ENCODE measurements at places on chromosomes 7 and 10.

DNA sequence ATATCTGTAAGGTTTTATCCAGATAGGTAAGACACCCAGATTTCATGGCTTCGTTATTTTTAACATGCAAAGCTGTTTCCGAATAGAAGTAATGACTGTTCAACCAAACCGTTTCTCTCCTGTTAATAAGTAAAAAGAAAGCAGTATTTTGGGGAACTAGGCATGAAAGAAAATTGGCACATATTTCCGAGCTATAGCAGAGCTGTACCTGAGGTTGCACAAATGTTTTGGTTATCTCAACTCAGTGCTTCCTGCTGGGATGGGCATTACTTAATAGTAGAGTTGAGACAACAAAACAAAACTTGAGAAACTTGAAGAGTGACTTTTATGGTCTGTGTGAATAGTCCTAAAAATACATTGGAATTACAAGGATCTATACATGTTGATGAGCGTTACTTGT lies 564.3 kb upstream of the SORCS1 start:
- DNase-seq, result no peak

DNA sequence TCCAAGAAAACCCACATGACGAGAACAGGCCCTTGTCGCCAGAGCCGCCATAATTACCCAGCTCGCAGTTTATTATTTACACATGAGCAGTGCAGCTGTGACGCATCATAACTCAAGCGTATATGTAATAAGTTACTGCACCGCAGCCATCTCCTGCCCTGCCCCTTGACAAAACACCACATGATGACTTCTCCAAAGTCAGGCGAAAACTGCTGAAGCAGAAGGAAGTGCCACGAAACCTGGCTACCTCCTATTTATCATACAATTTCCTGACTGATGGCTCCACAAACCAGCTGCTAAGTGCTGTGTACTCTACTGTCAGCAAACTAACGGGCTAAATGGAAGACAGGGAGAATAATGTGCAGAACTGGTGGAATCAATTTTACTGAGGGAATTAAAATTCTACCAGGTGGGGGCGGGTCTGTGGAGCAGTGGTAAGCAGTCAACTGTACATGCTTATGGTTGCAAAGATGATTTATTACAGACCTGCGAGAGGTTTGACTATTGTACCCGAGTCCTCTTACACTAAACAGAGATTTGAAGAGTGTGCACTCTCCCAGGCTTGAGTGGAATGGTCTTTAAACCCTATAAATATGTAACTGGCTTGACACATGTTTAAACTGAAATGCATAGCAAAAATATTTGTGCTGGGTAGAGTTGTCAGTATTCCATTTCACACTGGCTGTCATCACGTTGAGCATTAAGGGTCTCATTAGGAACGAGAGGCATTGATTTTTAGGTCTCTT lies 156.0 kb downstream of the GLI3 start:
- no peak for DNase-seq

DNA sequence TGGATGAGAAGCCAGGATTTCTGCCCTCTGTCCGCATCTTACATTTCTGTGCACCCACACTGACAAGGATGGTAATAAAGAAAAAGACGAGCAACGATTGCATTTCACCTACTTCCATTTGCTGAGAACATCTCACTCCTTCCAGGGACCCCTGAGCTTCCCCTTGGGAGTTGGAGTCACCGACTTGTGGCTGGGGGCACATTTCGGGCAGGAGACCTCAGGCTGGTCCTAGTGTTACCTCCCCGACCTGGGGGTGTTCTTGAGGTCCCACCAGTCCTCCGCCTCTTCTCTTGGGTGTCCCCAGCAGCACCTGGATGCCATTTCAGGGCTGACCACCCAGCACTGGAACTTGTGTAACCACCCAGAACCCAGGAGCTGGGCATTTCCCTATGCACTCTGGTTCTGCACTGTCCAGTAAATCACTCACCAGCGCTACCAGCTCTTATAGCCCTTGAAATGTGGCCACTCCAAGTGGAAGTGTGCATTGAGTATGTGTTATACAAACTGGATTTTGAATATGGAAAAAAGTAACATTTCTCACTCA lies 84.9 kb downstream of the LANCL2 start:
- DNase-seq, result no peak

DNA sequence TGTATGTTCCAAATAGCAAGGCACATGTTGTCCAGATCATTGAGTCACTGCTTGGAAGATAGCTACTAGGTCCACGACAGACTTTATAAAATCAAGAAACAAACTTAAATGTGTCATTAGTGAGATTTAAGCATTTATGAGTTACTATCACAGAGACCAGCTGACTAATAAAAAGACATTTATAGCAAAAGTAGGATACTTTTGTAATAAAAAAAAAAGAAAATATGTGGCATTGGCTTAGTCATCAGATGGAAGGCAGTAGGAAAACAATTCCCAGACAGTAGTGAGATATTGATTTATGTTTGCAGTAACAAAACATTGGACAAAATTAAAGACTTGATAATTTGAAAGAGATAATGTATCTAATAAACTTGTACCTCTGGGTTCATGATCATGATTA lies 881.0 kb upstream of the LRRN3 start:
- DNase-seq, result no peak

DNA sequence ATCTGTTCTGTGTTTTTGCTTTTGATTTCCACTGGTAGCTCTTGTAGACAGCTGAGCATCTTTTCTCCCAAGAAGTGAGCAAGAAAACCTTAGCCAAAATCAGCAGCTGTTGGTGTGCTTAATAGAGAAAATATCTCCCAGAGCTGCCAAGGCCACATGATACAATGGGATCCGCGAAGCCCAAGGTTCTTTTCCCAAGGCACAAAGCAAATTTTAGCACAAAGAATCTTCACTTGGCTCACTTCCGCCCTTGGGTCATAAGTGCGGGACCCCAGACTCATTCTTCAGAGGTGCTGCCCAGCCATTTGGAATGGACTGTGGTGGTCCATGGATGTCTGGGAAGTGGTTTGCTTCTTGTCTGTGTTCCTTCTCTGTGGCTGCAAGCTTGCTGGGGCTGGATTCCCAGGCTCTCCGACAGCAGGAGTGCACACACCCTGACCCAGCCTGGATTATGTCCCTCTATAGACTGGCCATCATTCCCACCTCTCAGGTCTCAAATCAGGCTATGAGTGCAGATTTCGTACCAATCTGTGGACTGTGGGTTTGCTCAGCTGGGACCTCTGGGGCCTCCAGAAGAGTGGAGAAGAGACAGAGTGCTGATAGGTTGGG lies 93.0 kb upstream of the TMEM72 start:
- DNase-seq, result no peak

- no peak for DNase-seq
Observed at GRCh38 chr10:12566161-12567115, 217.1 kb downstream of the CAMK1D start.

Measured in cortex of kidney (tissue), 1 donor.